Lung microvascular endothelial cell (primary cell): ENCODE measurements at places on chromosomes 13 and 19.

- DNase-seq, result no peak
Measured at GRCh38 chr19:311813-312261, 20.6 kb upstream of the PLPP2 start.

DNA sequence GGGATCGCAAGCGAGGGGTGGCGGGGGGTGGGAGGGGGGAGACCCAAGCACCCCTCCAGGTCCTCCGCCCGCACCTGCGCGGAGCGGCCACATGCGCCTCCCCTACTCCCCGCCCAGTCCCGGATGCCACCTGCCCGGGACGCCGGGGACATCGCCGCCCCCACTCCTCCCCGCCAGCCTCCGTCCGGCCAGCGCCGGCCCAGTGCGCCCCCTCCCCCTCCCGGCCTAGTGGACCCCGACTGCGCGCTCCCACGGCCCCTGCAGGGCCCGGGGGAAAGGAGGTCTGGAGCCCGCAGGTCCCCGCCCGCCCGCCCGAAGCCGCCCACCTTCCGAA, 263 bp downstream of the RHPN2 start:
- no peak for DNase-seq

GRCh38 chr13:50644081-50644871, 199.2 kb downstream of the DLEU7 start:
- no peak for DNase-seq

DNA sequence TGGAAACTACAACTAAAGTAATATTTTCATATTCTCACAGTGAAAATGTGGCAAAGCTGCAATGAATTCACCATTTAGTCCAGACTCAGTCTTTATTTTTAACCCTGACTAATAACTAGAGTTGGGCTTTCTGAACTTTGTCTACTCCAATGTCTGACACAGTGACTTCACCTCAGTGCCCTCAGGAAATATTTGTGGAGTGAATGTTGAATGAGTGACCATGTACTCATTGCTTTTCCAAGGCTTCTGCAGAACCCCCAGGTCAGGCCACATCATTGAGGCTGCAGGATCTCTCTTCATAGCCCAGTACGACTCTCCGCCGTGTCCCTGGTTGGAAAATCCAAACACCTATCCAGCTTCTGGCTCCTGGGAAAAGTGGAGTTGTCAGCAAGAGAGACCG, 1.8 kb downstream of the ZNF175 start:
- peak; percentile 87 for DNase-seq

GRCh38 chr13:73215823-73216222, 157.0 kb downstream of the KLF5 start:
- no peak for DNase-seq

GRCh38 chr19:3784607-3785450, 1.4 kb downstream of the MATK start:
- DNase-seq, result no peak

GRCh38 chr13:25686831-25687470, 315.2 kb downstream of the ATP8A2 start:
- DNase-seq, result peak; percentile 9

- peak; percentile 13 for DNase-seq
Measured at GRCh38 chr13:111115061-111115964, at the start of gene ARHGEF7. Gene ARHGEF7 (plus strand): TSS chr13:111115310. CDS start chr13:111115527, 217 bp downstream.

- peak; percentile 49 for DNase-seq
Measured at GRCh38 chr19:28737021-28737895, 475.7 kb downstream of the UQCRFS1 start.

- no peak for DNase-seq
Measured at GRCh38 chr13:99178636-99179035, 22.0 kb upstream of the UBAC2 start.

DNA sequence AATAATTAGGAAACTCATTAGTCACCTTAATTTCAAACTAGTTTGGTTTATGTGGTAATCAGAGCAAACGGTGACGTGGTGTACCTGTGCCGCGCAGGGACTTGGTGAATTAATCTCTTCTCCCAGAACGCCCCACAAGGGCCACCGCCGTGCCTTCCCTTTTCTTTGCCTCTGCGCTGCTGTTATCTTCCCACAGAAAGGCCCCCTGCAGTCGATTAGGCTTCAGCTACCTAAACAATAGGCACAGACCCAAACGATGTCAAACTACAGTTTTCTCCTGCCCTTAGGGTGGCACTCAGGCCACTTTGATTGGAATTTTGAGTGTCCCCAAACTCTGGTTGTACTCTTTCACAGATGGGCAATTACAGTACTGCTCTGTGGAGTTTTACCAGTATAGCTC, 115.5 kb downstream of the GGACT start:
- no peak for DNase-seq

DNA sequence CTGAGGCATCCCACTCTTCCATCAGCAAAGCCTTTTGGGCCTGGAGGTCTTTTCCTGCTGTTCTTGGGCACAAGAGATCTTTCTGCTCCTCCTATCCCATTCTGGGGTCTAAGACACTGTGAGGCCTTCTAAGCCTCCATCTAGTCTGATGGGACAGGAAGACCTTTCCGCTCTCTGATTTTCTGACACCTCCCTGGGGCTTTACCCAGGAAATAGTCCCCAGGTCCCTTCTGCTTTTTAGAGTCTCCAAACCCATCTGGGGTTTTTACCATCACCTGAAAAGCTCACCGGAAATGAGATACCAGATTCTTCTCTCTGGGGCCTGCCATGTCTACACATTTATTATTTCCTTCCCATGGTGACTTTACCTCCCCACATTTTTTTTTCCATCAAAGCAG, 21.1 kb downstream of the CLEC17A start:
- DNase-seq, result no peak

- DNase-seq, result no peak
Measured at GRCh38 chr13:27775943-27776342, 16.3 kb upstream of the GSX1 start.

DNA sequence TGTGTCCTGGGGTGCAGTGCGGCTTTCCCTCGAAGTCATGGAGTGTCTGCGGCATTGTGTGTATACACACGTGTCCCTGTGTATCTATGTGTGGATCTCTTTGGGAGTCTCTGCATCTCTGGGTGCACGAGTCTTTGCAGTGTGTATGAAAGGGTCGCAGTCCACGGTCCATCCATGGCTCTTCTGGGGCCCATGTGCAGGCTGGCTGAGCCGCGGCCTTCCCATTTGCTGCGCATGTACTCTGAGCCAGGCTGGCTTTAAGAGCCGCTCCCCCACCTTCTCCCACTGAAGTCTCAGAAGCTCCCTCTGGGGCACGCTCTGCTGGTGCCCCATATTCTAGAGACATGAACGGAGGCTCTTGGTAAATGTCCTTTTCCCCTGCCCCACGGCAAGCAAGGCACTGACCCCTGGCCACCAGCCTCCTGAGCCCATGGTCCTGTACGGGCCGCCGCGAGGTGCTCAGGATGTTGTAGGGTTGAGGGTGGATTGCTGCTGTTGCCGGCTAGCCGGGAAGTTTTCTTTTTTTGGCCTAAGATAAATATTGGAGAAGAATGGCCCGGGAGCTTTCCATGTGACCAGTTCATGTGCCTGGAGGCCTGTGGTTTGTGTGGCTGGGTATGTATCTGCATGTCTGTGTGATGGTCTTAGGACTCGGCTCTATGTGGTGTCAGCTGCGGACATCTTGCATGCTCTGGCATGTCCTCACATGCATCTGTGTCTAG, 31.9 kb downstream of the PAK4 start:
- peak; percentile 52 for DNase-seq

DNA sequence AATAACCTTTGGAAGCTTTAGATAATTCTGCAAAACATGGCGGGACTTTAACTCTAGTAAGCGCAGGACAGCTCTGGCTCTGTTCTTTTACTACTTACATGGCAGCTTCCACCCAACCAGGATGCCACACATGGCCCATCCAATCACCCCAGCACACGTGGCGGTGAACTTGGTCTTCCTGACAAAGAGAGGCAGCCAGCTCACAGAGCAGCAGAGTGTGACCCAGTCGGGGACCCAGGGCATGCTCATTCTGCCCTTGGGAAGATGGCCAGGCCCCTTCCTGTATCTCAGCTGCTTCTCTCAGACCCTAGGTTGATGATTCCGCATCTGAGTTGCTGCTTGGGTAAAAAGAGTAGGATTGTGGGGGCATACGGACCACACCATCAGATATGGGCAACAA, 172.1 kb downstream of the USP12 start:
- no peak for DNase-seq

DNA sequence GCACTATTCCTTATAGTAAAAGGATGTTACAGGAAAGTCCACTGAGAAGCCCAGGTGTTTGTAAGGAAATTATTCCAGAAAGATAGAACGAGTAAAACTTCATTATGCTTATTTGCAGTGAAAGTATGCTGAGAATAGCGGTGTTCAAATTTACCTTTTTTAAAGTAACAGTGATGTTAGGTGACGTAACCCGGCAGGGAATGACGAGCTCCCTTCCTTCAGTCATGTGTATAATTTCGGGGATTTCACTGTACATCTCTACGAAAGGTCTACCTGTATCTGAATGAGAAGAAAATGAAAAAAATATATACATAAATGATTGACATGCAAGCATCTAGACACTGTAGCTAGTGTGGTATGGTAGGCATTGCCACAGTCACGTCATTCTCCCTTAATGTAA, 56.9 kb downstream of the FLT1 start:
- DNase-seq, result no peak

DNA sequence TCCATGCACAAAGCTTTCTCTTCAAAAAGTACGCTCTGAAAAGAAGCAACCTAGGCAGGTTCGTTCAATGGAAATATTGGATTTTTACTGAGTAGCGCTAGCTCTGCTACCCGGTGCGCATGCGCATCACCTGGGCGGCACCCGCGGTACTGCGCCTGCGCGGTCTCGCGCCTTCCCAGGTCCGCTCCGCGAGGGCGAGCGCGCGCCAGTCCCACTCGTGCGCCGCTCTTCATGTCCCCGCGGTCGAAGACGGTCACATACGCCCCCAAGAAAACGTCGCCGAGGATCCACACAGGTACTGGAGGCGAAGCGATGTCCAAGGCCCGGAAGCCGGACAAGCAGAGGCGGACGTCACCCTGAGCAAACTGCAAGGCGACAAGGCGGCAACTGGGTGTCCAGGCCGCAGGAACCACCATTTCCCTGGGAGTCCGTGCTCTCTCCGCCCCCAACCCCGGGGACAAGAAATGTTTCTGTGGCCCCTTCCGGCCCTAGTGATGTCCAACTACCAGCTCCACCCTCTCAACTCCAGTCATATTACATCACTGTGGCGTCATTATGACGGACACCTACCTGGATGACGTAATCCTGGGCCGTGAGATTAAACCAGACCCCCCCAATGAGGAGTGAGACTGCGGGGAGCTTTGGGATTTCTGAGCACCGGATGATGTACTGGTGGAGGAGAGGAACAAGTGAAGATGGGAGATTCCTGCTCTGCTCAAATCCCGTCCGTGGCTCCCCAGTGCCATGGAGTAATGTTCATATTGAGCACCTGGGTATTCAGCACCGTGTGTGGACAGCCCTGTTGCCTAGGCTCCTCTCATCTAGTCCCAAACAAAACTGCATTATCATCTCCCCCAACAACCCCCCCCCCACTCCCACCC, 4.8 kb upstream of the KCNC3 start:
- DNase-seq, result no peak

GRCh38 chr13:41054919-41055619, 6.2 kb upstream of the WBP4 start:
- no peak for DNase-seq

DNA sequence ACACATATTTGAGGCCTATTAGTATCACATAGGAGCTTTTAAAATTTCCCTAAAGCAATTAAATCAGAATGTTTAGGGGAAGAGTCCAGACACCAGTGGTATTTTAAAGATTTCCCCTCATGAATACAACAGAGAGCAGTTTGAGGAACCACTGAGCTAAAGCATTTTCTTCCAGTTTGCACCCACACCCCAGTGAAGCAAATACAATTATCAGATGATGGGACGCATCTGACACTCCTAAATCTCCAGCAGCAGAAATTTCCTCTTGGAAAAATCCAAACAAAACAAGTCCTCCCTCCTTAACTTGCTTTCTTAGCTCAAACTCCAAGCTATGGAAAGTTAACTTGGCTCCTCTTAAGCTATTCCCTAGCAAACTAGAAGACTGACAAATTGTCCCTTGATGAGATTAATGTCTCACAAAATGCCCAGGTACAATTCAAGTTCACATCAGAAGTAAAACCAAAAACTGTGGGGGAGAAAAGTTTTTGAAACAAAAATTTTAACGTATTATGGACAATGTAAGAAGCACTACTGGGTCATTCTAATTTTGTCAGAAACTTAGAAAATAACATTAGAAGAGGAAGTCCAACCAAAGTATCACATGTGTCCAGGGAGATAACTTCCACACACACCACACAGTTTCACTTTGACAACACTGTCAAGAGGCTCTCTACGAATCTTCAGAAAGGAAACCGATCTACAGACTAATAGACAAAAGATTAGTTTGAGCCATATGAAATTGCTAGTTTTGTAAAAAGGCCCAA, 74.1 kb downstream of the ABCC4 start:
- no peak for DNase-seq

GRCh38 chr13:27043013-27043412, 128.6 kb downstream of the USP12 start:
- peak; percentile 92 for DNase-seq

DNA sequence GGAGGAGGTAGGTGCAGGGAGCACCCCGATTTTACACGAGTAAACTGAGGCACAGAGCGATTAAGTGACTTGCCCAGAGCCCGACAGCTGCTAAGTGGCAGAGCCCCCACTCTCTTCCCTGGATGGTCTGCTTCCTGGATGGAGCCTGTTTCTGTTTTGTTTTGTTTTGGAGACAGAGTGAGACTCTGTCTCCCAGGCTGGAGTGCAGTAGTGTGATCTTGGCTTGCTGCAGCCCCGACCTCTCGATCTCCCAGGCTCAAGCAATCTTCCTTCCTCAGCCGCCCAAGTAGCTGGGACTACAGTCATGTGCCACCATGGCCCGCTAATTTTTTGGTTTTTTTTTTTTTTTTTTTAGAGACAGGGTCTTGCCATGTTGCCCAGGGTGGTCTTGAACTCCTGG, 17.3 kb downstream of the BICRA start:
- no peak for DNase-seq

- DNase-seq, result no peak
Measured at GRCh38 chr19:19021115-19021514, 12.2 kb downstream of the SUGP2 start.

DNA sequence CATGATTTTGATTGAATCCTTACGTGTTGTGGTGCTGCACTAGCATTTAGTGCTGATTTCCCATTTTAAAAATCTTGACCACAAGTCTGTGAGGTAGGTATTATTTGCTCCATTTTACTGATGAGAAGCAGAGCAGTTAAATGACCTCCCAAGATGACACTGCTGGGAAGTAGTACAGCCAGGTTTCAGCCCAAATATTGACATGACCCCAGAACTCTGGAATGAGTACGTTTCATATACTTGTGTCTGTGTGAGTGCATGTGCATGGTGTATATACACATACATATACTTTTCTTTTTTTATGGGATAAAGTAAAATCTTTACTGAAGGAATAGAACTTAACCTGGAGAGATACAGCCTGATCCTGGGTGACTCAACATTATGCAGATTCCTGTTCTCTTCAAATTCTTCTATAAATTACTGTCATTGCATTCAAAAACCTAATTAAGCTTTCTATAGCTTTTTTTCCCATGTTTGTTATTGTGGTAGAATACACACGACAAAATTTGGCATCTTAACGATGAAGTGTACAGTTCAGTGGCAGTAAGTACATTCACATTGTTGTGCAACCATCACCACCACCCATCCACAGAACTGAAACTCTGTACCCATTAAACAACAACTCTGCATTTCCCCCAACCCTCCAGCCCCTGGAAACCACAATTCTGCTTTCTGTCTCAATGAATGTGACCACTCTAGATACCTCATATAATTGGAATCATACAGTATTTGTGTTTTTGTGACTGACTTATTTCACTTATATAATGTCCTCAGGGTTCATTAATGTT, 311.9 kb downstream of the MTUS2 start:
- no peak for DNase-seq
